Upper lobe of right lung (tissue), 1 donor: ENCODE measurements at places on chromosomes 12 and 14.

GRCh38 chr12:6056406-6057240, 67.8 kb downstream of the VWF start:
- peaks cover 4% of the 10 kb centered on the region for H3K36me3 ChIP-seq
- no peaks in the 10 kb centered on the region for H3K27me3 ChIP-seq
- no peak for DNase-seq
- no peak overlapping the region for H3K27ac ChIP-seq

- no peak overlapping the region for H3K27ac ChIP-seq
- no peak overlapping the region for H3K4me3 ChIP-seq
- no peaks in the 10 kb centered on the region for H3K4me1 ChIP-seq
- no peak for DNase-seq
- H3K36me3 ChIP-seq = no peaks in the 10 kb centered on the region
- H3K27me3 ChIP-seq = no peaks in the 10 kb centered on the region
Measured at GRCh38 chr12:84016956-84017355, 895.6 kb downstream of the SLC6A15 start.

DNA sequence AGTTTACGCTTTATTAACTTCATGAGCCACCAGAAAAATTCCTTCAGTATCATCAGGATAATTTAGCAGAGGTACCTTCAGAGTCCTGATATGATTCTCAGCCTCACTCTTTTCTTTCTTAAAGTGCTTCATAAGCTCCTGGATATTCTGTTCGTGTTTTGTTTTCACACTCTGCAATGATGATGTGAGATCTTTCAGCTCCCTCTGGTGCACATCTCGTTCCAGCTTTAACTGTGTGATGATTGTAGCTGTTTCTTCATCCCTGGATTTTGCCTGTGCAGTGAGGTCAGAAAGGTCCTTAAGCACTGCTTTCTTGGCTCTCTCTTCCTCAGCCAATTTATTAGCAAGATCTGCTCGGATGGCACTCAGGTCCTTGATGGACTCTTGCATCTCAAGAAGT, 156.7 kb downstream of the CEP128 start:
- H3K4me3 ChIP-seq = no peak overlapping the region
- DNase-seq = no peak
- no peaks in the 10 kb centered on the region for H3K36me3 ChIP-seq
- H3K27me3 ChIP-seq = no peaks in the 10 kb centered on the region

DNA sequence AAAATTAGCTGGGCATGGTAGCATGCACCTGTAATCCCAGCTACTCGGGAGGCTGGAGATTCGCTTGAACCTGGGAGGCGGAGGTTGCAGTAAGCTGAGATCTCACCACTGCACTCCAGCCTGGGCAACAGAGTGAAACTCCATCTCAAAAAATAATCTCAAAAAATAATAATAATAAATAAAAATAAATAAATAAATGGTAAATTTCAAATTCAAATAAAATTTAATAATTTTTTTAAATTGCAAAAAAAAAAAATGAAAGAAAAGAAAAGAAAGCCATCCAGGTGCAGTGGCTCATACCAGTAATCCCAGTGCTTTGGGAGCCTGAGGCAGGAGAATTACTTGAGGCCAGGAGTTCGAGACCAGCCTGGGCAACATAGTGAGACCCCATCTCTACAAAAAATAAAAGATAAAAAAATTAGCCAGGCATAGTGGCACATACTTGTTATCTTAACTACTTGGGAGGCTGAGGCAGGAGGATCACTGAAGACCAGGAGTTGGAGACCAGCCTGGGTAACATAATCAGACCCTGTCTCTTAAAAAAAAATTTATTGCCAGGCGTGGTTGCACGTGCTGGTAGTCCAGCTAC, 36.4 kb downstream of the ALDH2 start:
- H3K27me3 ChIP-seq = no peaks in the 10 kb centered on the region
- no peak overlapping the region for H3K4me3 ChIP-seq
- no peak overlapping the region for H3K27ac ChIP-seq
- H3K36me3 ChIP-seq = peaks cover 97% of the 10 kb centered on the region
- DNase-seq = no peak
- no peaks in the 10 kb centered on the region for H3K4me1 ChIP-seq

- no peaks in the 10 kb centered on the region for H3K36me3 ChIP-seq
- H3K27ac ChIP-seq = no peak overlapping the region
- no peak for DNase-seq
- H3K4me1 ChIP-seq = peaks cover 6% of the 10 kb centered on the region
- H3K4me3 ChIP-seq = no peak overlapping the region
Measured at GRCh38 chr12:16094437-16094836, 183.0 kb downstream of the SLC15A5 start.

- H3K27ac ChIP-seq = no peak overlapping the region
- no peaks in the 10 kb centered on the region for H3K36me3 ChIP-seq
- DNase-seq = no peak
Measured at GRCh38 chr12:14723763-14724162, 27.4 kb upstream of the GUCY2C start.

DNA sequence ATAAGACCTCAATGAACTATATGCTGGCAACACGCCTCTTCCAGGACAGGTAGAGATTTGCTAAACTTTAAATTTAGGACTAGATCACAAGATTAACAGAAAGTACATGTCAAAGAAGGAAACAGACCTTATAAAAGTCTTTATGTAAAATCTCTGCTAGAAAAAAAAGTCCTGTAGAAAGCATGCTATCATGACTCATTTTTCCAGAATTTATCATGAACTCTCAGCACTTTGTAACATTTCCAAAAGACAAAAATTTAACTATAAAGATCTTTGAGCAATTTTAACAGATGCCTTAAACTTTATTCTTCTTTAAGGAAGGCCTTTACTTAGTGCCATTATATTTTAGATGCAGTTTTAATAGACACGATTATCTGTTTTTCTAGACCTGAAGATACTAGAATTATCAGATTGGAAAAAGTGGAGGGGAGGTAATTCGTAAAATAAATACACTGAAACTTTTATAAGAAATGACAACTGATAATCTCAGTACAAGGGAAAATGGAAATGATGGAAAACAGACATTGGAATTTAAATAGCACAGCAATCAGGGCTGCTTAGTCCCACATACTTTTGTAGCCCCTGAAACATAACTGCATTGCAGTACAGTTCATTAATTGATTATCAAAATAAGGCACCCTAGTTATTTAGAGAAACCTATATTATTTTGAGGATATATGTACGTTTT, 92.0 kb downstream of the TTLL5 start:
- H3K27me3 ChIP-seq = no peaks in the 10 kb centered on the region
- DNase-seq = no peak
- no peaks in the 10 kb centered on the region for H3K4me1 ChIP-seq
- no peak overlapping the region for H3K27ac ChIP-seq

DNA sequence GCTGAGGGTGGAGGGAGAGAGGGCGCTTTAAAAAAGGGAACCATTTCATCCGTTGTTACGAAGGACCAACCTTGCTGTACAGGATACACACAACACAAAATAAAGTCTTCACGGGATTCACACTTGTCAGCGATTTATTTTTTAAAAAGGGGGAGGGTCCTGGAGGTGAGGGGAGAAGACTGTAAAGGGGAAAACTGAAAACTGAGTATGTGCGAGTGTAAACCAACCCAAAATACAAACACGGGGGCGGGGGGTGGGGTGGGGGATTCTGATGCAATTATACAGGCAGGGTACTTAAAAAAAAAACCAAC, 499 bp upstream of the PRKAG1 start:
- H3K4me3 ChIP-seq = peak overlapping the region; percentile 94
- no peaks in the 10 kb centered on the region for H3K27me3 ChIP-seq
- H3K4me1 ChIP-seq = peaks cover 13% of the 10 kb centered on the region
- peaks cover 32% of the 10 kb centered on the region for H3K36me3 ChIP-seq
- DNase-seq = no peak

- no peak overlapping the region for H3K27ac ChIP-seq
- no peak overlapping the region for H3K4me3 ChIP-seq
- H3K27me3 ChIP-seq = no peaks in the 10 kb centered on the region
Measured at GRCh38 chr12:106757623-106758348, 16.7 kb upstream of the RIC8B start.

GRCh38 chr12:117832459-117833457, 136.0 kb downstream of the KSR2 start:
- no peaks in the 10 kb centered on the region for H3K36me3 ChIP-seq
- H3K27ac ChIP-seq = no peak overlapping the region
- no peak overlapping the region for H3K4me3 ChIP-seq
- peaks cover 3% of the 10 kb centered on the region for H3K27me3 ChIP-seq
- H3K4me1 ChIP-seq = no peaks in the 10 kb centered on the region

DNA sequence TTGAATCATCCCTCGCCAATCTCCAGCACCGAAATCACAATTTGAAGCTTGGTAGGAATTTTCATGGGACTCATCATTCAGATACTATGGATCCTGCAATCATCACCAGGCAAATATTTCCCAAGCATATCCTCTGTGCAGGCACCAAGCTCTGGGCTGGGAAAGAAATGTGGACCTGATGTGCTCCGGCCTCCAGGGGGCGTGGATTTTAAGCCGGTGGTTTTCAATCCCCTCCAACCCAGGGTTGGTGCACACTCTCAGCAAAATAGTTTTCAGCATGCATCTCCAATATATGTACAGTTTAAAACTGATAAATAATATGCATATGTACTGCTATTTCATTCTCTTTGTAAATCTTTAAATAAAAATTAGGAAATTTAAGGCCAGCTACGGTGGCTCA, 98.9 kb downstream of the RBM19 start:
- H3K36me3 ChIP-seq = no peaks in the 10 kb centered on the region
- DNase-seq = no peak
- no peaks in the 10 kb centered on the region for H3K27me3 ChIP-seq

DNA sequence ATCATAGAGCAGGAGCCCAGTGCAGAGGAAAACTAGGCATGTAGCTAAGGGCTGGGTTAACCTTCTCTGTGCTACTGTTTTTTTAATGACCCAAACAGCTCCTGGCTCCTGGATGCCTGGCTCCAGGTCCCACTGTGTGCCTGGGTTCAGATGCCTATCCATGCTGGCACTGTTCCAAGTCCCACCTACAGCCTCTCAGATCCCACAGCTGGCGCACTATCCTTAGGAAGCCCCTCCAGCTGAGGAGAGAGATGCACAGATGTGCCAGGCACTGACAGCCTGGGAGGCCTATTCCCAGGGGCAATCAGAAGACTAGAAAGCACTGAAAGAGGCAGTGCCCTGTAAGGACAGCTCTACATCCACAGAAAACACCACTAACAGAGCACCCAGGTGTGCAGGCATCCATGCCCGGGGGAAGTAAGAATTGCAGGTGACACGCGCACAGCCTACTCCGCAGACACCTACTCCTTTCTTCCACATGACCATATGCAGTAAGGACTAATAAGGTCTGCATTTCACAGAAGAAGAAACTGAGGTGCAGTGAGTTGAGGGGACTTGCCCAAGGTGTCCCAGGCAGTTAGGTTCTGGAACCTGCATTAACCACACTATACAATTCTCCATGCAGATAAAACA, 51.2 kb downstream of the PITPNM2 start:
- no peaks in the 10 kb centered on the region for H3K27me3 ChIP-seq
- no peaks in the 10 kb centered on the region for H3K36me3 ChIP-seq
- no peak overlapping the region for H3K4me3 ChIP-seq
- H3K27ac ChIP-seq = no peak overlapping the region
- peaks cover 19% of the 10 kb centered on the region for H3K4me1 ChIP-seq
- no peak for DNase-seq

DNA sequence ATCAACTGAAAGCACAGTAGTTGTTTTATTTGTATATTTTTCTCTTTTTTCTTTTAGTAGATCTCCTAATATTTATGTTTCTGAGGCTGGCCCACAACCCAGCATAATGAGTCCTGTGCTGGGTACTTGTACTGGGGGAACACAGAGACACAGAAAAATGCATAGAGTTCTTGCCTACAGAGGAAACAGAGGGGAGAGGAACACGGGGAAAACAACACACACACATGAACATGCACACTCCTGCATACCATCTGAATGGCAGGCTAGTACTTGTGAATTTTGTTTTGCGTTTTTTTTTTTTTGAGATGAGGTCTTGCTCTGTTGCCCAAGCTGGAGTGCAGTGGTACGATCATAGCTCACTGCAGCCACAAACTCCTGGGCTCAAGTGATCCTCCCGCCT, 21.3 kb downstream of the PITPNM2 start:
- H3K36me3 ChIP-seq = no peaks in the 10 kb centered on the region
- no peak for DNase-seq
- H3K4me3 ChIP-seq = no peak overlapping the region
- no peak overlapping the region for H3K27ac ChIP-seq
- peaks cover 23% of the 10 kb centered on the region for H3K4me1 ChIP-seq

DNA sequence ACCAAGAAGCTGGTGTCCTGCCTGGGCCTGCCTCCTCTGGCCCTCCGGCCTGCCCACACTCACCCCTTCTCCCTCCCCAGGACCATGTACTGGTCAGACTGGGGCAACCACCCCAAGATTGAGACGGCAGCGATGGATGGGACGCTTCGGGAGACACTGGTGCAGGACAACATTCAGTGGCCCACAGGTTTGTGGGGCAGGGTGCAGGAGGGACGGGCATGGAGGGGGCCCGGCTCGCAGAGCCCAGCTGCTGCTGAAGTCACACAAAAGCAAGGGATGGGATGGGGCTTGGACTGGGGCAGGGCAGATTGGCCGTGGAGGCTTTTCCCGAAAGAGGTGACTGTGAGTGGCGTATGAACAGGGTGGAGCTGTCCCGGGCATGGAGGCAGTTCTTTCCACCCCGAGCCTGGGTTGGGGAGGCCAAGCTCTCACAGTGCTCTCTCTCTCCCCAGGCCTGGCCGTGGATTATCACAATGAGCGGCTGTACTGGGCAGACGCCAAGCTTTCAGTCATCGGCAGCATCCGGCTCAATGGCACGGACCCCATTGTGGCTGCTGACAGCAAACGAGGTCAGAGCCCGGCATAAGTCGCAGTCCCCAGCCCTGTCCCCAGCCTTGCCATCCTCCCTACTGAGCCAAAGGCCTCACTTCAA, 7.8 kb upstream of the NXPH4 start:
- H3K27ac ChIP-seq = no peak overlapping the region
- peaks cover 4% of the 10 kb centered on the region for H3K4me1 ChIP-seq
- H3K4me3 ChIP-seq = no peak overlapping the region
- H3K36me3 ChIP-seq = peaks cover 78% of the 10 kb centered on the region
